ENCODE measurements at places on chromosomes 6 and 20.

DNA sequence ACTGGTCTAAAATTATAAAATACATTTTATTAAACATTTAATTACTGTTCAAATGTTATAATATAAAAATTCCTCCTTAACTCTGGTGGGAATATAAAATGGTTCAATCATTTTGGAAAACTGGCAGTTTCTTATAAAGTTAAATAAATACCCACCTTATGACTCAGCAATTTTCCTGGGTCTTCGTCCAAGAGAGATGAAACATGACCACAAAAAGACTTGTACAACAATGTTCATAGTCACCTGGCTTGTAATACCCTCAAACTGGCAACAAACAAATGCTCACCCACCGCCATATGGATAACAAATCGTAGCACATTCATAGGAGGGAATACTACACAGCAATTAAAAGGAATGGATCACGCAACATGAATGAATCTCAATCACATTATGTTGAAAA is 66.0 kb upstream of the RIN2 start:
- H3K4me3 ChIP-seq, result no peak overlapping the region
- DNase-seq, result no peak
- no peak overlapping the region for H3K27ac ChIP-seq
- peaks cover 15% of the 10 kb centered on the region for H3K36me3 ChIP-seq

GRCh38 chr6:53309059-53309900 is 39.5 kb downstream of the ELOVL5 start:
- no peaks in the 10 kb centered on the region for H3K4me1 ChIP-seq
- H3K27ac ChIP-seq, result no peak overlapping the region
- DNase-seq, result no peak

GRCh38 chr20:62518911-62519310 is 43.1 kb upstream of the GATA5 start:
- no peak overlapping the region for H3K4me3 ChIP-seq
- no peaks in the 10 kb centered on the region for H3K36me3 ChIP-seq

GRCh38 chr6:167125855-167126349 is 3.0 kb downstream of the CCR6 start:
- H3K27me3 ChIP-seq, result no peaks in the 10 kb centered on the region
- no peak overlapping the region for H3K4me3 ChIP-seq
- DNase-seq, result no peak
- no peaks in the 10 kb centered on the region for H3K4me1 ChIP-seq
- H3K36me3 ChIP-seq, result no peaks in the 10 kb centered on the region

DNA sequence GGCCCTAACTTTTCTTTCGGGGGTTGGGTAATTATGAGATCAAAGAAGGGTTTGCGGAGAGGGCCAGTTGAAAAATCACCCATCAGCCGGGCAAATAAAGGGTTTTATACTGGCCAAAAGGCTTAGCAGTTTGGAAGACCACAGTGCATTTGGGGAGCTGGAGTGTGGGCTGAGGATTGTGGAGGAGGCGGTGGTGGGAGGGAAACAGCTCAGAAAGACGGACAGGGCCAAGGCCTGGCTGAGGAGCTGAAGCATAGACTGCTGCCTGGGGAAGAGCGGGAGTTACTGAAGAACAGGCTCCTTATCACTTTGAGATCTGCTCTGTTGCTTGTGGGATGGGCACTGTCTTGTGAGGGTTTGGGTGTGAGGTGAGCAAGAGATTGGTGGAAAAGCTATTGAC is 144.2 kb downstream of the CARMIL1 start:
- no peaks in the 10 kb centered on the region for H3K36me3 ChIP-seq
- no peak overlapping the region for H3K27ac ChIP-seq
- no peak for DNase-seq
- H3K27me3 ChIP-seq, result no peaks in the 10 kb centered on the region

DNA sequence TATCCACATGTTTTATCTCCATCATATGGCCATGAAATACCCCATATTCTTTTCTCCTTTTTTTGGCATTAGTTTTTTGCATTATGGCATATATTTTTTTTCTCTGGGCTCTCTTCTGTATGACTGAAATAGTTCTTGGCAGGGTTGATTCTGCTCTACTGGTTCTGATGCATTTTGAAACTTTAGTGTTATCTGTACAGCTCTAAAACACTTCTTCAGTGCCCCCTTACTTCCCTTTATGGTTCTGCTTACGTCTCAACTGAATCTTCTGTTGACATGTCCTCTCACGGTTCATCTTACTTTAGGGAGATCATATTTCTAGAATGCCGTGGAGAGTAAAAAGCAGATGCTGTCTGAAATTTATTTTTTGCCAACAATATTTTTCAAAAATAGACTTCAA is 23.2 kb upstream of the TXNDC5 start:
- H3K36me3 ChIP-seq, result no peaks in the 10 kb centered on the region
- H3K4me1 ChIP-seq, result no peaks in the 10 kb centered on the region
- no peak overlapping the region for H3K4me3 ChIP-seq
- no peak overlapping the region for H3K27ac ChIP-seq

All from spinal cord (tissue), 10 donors.